ENCODE measurements at places on chromosomes 5 and 9.

GRCh38 chr5:95786821-95787418 lies 35.6 kb downstream of the GLRX start:
- no peak for DNase-seq

DNA sequence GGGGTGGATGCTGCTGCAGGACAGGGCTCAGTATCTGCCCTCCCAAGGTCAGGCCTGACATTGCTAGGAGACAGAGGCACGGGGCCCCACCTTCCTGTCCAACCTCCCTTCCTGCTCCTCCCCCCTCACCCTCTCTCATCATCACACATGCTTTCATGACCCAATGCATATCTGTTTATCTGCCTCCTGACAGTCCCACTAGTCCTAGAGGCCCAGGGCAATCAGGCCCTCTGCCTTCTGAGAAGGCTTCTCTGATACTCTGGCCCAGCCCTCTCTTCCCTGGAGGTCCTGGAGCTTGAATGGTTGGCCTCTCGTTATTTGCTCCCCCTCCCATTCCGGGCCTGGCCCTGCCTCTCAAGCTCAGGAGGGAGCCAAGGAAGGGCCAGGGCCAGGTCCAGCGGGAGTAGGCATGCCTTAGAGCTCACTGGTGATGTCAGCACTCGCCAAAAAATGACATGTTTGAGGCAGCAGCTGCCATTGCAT lies 90.6 kb upstream of the SAP30L start:
- DNase-seq = no peak

DNA sequence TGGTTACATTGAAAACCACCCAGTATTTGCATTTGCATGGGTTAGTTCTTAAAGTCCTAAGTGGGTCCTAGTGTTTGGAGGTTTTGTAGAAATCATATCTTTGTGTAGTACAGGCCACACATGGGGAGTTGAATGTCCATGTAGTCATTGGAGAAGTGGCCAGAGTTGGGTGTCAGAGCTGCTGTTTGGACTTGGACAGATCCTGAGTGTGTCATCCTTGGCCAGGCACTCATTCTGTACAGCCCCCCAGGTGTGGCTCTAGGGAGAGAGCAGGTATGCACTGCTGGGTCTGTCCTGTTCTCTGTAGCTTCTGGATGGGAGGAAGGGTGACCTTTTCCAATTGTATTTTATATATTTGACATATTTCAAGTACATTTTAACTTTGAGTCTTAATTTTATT lies 82.4 kb downstream of the IQGAP2 start:
- no peak for DNase-seq

GRCh38 chr9:72477930-72478518 lies 43.4 kb upstream of the TMC1 start:
- DNase-seq = no peak

DNA sequence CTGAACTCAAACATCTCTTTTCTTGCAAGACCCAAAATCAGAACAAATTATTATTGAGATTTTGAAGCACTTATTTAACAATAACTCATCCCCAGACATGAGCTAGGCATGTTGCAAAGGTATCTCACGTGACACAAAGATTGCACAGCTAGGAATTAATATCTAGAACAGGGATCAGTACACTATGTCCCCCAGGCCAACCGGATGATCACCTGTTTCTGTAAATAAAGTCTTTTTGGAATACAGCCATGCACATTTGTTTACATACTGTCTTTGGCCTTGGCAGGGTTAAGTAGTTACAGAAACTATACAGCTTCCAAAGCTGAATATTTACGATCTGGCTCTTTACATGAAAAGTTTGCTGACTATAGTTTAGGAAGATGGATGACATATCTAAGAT lies 287.7 kb downstream of the ACTL7B start:
- no peak for DNase-seq
